ENCODE measurements at places on chromosomes 12 and 14.
A peak's percentile ranks its signal among the peaks of the same experiment; 100 is the strongest.

- DNase-seq, result no peak
Measured at GRCh38 chr14:26255213-26255612, 342.6 kb downstream of the NOVA1 start.

DNA sequence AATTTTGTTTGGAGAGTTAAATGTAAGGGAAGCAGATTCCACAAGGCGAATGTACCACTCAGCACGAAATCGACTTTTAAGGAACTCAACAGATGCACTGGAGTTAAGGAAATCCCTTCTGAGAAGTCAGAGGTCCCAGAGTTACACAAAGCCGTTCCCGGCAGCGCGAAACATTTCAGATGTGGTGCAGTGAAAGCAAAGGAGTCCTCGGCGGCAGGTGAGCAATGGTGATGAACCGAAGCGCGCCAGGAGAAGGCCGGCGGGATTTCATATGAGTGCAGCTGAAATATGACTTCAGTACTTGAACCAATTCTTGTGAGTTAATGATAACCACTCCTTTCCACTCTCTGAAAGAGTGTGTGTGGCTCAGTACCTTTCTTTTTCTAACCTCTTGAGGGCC is 183.2 kb downstream of the GRIP1 start:
- no peak for DNase-seq

GRCh38 chr14:32457213-32457920 is 128.3 kb downstream of the AKAP6 start:
- no peak for DNase-seq

- DNase-seq, result no peak
Measured at GRCh38 chr12:117042862-117043261, 56.4 kb downstream of the TESC start.

GRCh38 chr14:33932576-33933345 is 18.1 kb downstream of the EGLN3 start:
- DNase-seq, result no peak

- DNase-seq, result no peak
Measured at GRCh38 chr12:87943023-87943422, 86.2 kb downstream of the C12orf50 start.

- DNase-seq, result no peak
Measured at GRCh38 chr12:3768911-3769447, 16.1 kb upstream of the CRACR2A start.

GRCh38 chr12:110676171-110676570 is 12.7 kb downstream of the HVCN1 start:
- no peak for DNase-seq

GRCh38 chr14:88195676-88196075 is 127.4 kb downstream of the KCNK10 start:
- no peak for DNase-seq

DNA sequence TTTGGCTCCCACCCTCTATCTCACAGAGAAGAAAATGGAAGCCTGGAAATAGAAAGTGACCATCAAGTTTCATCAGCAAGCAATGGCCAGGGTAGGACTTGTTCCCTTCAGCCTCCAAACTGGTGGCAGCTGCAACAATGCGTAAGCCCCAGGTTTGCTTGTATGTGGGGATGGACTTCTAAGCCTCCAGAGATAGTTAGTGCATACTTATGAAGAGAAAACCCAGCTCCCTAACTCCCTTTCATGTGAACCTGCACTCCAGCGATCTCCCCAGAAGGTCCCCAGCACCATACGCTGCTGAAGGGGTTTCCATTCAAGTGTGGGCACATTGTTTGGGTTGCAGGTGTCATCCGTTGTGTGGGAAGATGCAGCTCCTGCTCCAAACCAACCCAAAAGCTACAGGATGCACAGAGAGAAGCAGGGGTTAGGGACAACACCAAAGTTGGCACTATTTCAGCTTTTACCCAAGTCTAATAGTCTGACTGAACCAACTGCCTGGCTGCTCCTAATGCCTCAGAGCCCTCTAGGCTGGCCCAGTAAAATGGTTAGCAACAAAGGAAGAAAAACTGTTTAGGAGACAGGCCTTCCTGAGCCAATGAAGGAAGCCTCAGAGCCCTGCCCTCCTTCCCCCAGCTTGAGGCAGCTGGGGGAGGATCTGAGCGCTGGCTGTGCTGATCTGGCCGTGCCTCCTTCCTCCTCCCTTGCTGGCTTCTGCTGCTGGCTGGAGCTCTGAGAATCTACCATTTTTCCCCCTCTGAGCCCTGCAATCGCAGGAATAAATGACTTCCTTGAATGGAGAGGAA is 12.3 kb downstream of the ZFP36L1 start:
- peak; percentile 47 for DNase-seq

GRCh38 chr12:31819427-31819826 is 90.6 kb upstream of the AMN1 start:
- DNase-seq, result no peak
